ENCODE measurements at places on chromosomes 1 and 21. TPM values are rescaled to one million over a fixed set of nuclear protein-coding genes. Genes with fewer than 3 reads are reported as not detected.

Gene VANGL2
- 2.0 TPM for total RNA-seq

- H3K36me3 ChIP-seq = no peaks in the 10 kb centered on the region
- peaks cover 4% of the 10 kb centered on the region for H3K27me3 ChIP-seq
- H3K4me1 ChIP-seq = no peaks in the 10 kb centered on the region
- no peak overlapping the region for H3K27ac ChIP-seq
- DNase-seq = no peak
- no peak overlapping the region for H3K4me3 ChIP-seq
Observed at GRCh38 chr1:23667411-23667810, 24.2 kb upstream of the RPL11 start.

GRCh38 chr1:112529301-112529700 lies 20.5 kb downstream of the WNT2B start:
- no peak overlapping the region for H3K27ac ChIP-seq
- H3K4me3 ChIP-seq = no peak overlapping the region
- no peaks in the 10 kb centered on the region for H3K27me3 ChIP-seq
- no peaks in the 10 kb centered on the region for H3K36me3 ChIP-seq
- DNase-seq = no peak
- H3K4me1 ChIP-seq = no peaks in the 10 kb centered on the region

GRCh38 chr1:92464588-92465255 lies 22.0 kb downstream of the GFI1 start:
- DNase-seq = no peak
- H3K27ac ChIP-seq = no peak overlapping the region
- peaks cover 25% of the 10 kb centered on the region for H3K4me1 ChIP-seq
- no peaks in the 10 kb centered on the region for H3K27me3 ChIP-seq

Gene SLFNL1
- 0.19 TPM for total RNA-seq

Gene VHLL
- total RNA-seq = not detected

Gene LRRC38
- total RNA-seq = 0.19 TPM

Gene TP73
- 2.6 TPM for total RNA-seq

- H3K27ac ChIP-seq = no peak overlapping the region
- no peak overlapping the region for H3K4me3 ChIP-seq
- H3K36me3 ChIP-seq = no peaks in the 10 kb centered on the region
- no peaks in the 10 kb centered on the region for H3K4me1 ChIP-seq
Observed at GRCh38 chr1:235054466-235054865, 74.2 kb downstream of the TOMM20 start.

Gene LHX8
- 0.05 TPM for total RNA-seq

GRCh38 chr21:37368541-37369279 lies 2.1 kb downstream of the DYRK1A start:
- H3K27me3 ChIP-seq = no peaks in the 10 kb centered on the region
- H3K4me1 ChIP-seq = peaks cover 17% of the 10 kb centered on the region
- H3K36me3 ChIP-seq = no peaks in the 10 kb centered on the region
- H3K27ac ChIP-seq = peak overlapping the region; percentile 100
- DNase-seq = no peak
- H3K4me3 ChIP-seq = peak overlapping the region; percentile 54

- no peak overlapping the region for H3K4me3 ChIP-seq
- peaks cover 55% of the 10 kb centered on the region for H3K4me1 ChIP-seq
- no peaks in the 10 kb centered on the region for H3K36me3 ChIP-seq
- H3K27ac ChIP-seq = peak overlapping the region; percentile 84
Observed at GRCh38 chr1:156103521-156103947, 11.0 kb upstream of the LMNA start.

DNA sequence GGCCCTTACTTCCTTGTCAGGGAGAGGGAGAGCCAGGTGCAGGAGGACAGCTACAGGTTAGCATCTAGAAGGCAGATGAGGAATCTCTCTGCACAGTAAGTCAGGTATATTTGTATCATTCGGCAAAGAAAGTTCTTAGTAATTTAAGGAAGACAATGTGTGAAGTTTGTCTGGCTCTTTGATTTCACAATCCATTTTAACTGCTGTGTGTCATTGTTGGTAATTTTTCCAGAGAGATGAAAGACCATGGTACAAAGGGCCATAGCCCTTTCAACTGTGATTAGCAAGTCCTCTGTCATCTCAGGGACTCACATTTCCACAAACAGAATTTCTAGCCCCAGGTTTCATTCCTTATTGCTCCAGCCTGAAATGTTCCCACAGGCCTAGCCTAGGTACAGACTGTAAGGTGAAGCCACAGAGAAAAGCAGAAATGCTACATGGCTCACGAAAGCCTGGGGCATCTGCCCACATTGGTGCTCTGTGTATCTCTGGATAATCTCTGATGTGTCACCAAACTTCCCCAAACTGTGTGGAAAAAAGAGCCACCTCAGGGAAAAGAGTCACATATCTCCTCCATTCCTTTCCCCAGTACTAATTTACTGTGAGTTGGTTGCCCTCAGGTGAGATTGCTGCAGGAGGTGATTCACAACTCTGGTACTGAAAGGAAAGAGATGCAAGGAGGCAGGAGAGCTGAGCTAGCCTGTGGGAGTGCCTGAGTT lies 70.6 kb downstream of the SYT6 start:
- no peaks in the 10 kb centered on the region for H3K36me3 ChIP-seq
- H3K4me3 ChIP-seq = no peak overlapping the region
- no peaks in the 10 kb centered on the region for H3K4me1 ChIP-seq
- DNase-seq = no peak
- no peaks in the 10 kb centered on the region for H3K27me3 ChIP-seq

- H3K4me1 ChIP-seq = no peaks in the 10 kb centered on the region
- no peak overlapping the region for H3K27ac ChIP-seq
- DNase-seq = no peak
- H3K4me3 ChIP-seq = no peak overlapping the region
Observed at GRCh38 chr1:85368073-85368770, 91.8 kb upstream of the BCL10 start.

GRCh38 chr1:170742600-170742999 lies 78.7 kb downstream of the PRRX1 start:
- no peaks in the 10 kb centered on the region for H3K27me3 ChIP-seq
- DNase-seq = no peak
- H3K4me1 ChIP-seq = no peaks in the 10 kb centered on the region
- H3K36me3 ChIP-seq = no peaks in the 10 kb centered on the region
- H3K4me3 ChIP-seq = no peak overlapping the region
- H3K27ac ChIP-seq = no peak overlapping the region

- DNase-seq = no peak
- H3K27me3 ChIP-seq = no peaks in the 10 kb centered on the region
- H3K27ac ChIP-seq = no peak overlapping the region
- H3K4me1 ChIP-seq = peaks cover 3% of the 10 kb centered on the region
Observed at GRCh38 chr1:16120940-16121410, 34.9 kb downstream of the EPHA2 start.

DNA sequence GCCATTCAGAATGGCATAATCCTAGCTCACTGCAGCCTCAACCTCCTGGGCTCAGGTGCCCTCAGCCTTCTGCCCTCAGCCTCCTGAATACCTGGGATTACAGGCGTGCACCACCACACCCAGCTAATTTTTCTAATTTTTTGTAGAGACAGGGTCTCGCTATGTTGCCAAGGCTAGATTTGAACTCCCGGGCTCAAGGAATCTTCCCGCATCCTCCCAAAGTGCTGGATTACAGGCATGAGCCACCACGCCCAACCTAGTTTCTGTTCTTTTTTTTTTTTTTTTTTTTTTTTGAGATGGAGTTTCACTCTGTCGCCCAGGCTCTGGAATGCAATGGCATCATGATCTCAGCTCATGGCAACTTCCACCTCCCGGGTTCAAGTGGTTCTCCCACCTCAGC lies 108.9 kb downstream of the LACTBL1 start:
- no peaks in the 10 kb centered on the region for H3K36me3 ChIP-seq
- no peak for DNase-seq
- no peaks in the 10 kb centered on the region for H3K27me3 ChIP-seq
- H3K4me3 ChIP-seq = no peak overlapping the region
- H3K27ac ChIP-seq = no peak overlapping the region
- no peaks in the 10 kb centered on the region for H3K4me1 ChIP-seq

- H3K27ac ChIP-seq = no peak overlapping the region
- H3K27me3 ChIP-seq = no peaks in the 10 kb centered on the region
- no peaks in the 10 kb centered on the region for H3K4me1 ChIP-seq
- H3K4me3 ChIP-seq = no peak overlapping the region
- no peaks in the 10 kb centered on the region for H3K36me3 ChIP-seq
Observed at GRCh38 chr21:21921410-21922232, 923.4 kb downstream of the NCAM2 start.

Gene IGSF9
- total RNA-seq = 1.7 TPM

DNA sequence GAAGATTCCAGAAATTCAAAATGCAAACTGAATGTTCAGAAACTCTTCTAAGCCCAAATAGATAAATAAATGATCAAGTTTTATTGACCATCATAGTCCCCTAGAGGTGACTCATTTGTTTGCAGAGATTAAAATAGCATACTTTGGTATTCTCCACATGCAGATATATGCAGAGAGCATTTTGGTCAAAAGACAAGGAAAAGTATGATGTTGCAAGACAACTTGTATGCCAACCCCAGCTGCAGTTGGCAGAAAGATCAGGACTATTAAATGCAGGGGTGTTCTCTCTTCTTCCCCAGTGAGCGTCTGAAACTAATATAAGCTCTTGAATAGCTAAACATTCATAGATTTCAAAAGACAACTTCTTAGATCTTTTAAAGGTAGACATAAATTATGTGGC lies 404.9 kb downstream of the LTN1 start:
- DNase-seq = no peak
- no peaks in the 10 kb centered on the region for H3K4me1 ChIP-seq
- no peak overlapping the region for H3K27ac ChIP-seq
- H3K36me3 ChIP-seq = no peaks in the 10 kb centered on the region
- no peaks in the 10 kb centered on the region for H3K27me3 ChIP-seq
- H3K4me3 ChIP-seq = no peak overlapping the region

Gene FAM229A
- total RNA-seq = 1.6 TPM

- H3K27me3 ChIP-seq = no peaks in the 10 kb centered on the region
- DNase-seq = no peak
- H3K27ac ChIP-seq = no peak overlapping the region
- peaks cover 2% of the 10 kb centered on the region for H3K4me1 ChIP-seq
Observed at GRCh38 chr1:168974611-168975010, 131.9 kb upstream of the ATP1B1 start.

- peaks cover 62% of the 10 kb centered on the region for H3K27me3 ChIP-seq
- no peak for DNase-seq
- H3K36me3 ChIP-seq = no peaks in the 10 kb centered on the region
- peaks cover 11% of the 10 kb centered on the region for H3K4me1 ChIP-seq
Observed at GRCh38 chr21:45971616-45972352, 9.8 kb upstream of the COL6A1 start.

DNA sequence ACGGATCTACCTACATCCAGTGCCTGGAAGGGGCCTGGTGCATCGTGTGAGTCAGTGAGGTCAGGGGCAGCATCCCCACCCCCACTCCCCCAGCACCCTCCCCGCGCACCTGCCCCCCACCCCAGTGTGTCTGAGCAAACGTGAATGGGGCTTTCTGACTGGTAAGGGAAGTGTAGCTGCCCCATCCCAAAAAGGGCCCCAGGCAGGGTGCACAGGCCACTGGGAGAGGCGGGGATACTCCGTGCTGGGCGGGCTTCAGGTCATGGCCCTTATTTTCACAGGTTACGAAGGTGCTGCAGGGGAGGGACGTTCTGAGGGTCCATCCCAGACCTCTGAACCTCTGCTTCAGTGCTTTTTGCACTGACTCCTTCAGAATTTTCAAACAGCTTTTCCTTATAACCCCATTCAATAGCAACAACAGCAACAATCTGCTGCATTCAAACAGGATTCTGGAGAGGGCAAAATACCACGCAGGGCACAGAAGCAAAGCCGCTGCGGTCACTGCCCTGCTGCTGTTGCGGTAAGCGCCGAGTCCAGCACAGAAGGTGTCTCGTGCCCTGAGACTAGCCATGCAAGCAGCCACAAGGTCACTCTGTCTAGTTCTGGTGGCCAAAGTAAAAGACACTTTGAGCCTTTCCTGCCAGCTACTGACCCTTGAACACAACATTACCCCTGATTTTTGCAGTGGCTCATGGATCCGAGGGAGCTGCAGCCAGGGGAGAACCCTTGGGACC lies 10.3 kb downstream of the TTC34 start:
- H3K4me1 ChIP-seq = no peaks in the 10 kb centered on the region
- DNase-seq = no peak
- no peak overlapping the region for H3K27ac ChIP-seq
- no peak overlapping the region for H3K4me3 ChIP-seq
- peaks cover 34% of the 10 kb centered on the region for H3K27me3 ChIP-seq

DNA sequence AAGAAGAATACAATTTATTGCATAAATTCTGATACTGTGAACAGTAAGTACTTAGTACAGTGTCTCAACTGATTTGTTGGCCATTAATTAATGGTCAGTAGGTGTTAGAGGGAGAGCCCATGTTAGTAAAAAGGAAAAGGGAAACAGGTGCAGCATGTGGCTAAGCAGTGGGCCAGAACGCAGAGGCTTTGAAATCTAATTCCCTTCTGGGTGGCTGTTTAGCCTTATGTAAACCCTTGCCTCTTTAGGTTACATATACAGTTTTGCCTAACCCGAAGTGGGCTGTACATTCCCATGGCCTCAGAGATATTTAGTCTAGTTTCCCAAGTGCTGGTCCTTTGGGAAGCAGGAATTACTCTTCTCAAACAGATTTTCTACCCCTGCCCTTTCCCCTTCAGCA lies 43.5 kb upstream of the BCL9 start:
- no peaks in the 10 kb centered on the region for H3K27me3 ChIP-seq
- DNase-seq = no peak
- H3K4me3 ChIP-seq = no peak overlapping the region
- H3K4me1 ChIP-seq = no peaks in the 10 kb centered on the region

Gene ANGPTL3
- total RNA-seq = not detected

DNA sequence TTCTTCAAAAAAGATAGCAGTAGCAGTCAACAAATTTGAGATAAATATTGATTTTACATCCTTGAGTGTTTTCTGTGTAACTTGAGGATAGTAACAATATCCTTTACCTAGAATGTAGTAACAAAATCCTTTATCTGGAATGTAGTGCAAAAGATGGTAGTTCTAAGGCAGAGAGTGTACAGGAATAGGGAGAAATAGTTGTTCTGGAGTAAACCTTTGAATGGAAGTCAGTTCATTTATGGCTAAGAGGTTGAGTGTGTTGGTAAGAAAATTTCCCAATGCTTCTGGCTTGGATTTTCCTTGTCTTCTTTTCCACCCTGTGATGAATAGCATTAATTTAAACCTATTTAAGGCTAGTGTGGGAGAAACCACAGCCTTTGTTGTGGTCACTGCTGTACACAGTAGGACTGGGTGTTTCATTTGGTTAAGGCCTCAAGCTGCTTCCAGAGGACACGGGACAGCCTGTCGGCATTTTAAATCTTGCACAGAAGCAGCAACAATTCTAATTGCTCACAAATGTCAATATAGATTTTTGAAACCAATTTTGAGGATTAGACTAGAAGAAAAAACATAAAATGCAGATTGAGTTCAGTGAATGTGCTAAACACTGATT lies 11.3 kb downstream of the NFIA start:
- no peaks in the 10 kb centered on the region for H3K4me1 ChIP-seq
- DNase-seq = no peak
- H3K27ac ChIP-seq = no peak overlapping the region
- H3K27me3 ChIP-seq = no peaks in the 10 kb centered on the region

Gene OBSCN
- 10.1 TPM for total RNA-seq

Measured in thymus (tissue), 14 donors.